Stimulated activated CD4-positive, alpha-beta T cell treated with anti-CD3 and anti-CD28 coated beads, Interleukin-1b, Interleukin-23, amount 100 ng/mL, for 1 hour (primary cell): ENCODE measurements at places on chromosomes 4 and X.

DNA sequence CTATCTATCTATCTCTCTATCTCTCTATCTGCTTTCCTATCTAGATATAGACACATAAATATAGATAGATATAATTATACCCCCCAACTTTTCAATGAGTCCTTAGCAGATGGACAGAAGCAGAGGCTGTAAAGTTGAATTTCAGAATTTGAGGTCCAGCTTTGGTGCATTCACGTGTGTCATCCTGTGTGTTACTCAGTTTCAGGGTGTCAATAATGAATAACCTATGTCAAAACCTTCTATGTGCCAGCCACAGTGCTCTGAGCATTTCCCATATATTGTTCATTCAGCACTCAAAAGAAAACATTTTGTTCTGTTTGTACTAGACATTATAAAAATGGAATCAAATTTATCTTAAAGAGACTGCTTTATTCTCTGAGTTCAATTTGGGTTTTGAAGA is 310.0 kb downstream of the ARHGAP24 start:
- no peak for DNase-seq

GRCh38 chr4:185573651-185574199 is 38.4 kb upstream of the PDLIM3 start:
- DNase-seq, result no peak

- no peak for DNase-seq
Observed at GRCh38 chr4:117588771-117589170, 445.5 kb upstream of the NDST3 start.

- DNase-seq, result no peak
Observed at GRCh38 chr4:108325561-108325960, 156.8 kb upstream of the LEF1 start.

DNA sequence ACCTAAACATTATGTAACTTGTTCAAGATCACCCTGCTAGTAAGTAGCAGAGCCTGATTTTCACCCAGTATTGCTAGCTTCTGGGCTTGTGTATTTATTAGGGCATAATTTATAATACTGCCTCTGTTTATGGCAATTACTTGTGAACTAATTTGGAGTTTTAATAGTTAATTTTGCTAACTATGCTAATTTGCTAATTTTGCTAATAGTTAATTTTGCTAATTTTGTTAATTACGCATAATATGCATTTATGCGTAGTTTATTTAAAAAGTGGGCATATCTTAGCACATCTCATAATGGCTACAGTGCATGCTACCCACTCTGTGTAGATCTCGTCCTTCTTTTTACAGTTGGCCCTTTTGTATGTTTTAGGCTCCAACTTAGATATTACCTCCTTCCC is 898.1 kb upstream of the EPHA5 start:
- no peak for DNase-seq

DNA sequence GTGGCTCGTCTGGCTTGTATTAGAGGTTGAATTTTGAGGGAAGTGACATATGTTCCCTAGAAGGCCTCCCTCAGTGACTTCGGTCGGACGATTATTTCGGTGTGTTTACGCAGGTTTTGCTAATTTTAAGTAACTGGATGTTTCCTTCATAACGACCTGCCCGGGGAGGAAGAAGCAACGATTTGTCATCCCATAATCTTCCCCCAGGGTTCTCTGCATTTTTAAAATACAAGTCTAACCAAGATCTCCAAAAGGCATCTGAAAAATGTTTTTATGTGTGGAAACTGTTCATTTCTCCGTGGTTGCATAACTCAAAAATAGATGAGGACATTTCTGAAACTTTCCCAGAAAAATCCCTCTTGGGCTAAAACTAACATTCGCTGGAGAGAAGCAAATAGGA is 195.4 kb downstream of the SHOX start:
- no peak for DNase-seq

DNA sequence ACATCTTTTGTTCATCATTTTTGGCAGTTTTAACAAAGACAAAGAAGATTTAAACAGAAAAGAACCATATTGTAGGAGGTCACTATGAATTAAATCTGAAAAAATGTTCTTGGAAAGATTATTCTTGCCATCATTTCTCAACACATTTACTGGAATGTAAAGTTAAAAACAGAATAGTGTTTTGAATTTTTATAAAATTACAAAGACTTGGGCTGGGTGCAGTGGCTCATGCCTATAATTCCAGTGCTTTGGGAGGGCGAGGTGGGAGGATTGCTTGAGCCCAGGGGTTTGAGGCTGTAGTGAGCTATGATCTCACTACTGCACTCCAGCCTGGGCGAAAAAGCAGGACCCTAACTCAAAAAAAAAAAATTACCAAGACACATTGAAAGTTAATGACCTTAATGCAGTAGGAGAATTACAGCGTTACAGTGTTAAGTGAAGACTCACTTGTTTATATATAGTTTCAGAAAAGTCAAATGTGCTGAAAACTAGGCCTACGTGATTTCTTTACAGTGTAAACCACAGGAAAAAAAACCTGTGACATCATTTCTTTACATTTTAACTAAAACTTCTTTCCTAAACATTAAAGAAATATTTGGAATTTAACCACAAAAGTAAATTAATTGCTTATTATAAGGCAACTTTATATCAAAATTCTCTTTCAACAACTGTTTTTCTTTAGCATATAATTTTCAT is 7.9 kb downstream of the FAM13A start:
- no peak for DNase-seq

- no peak for DNase-seq
Observed at GRCh38 chr4:113943863-113944262, 35.6 kb downstream of the ARSJ start.
